Adipocyte (in vitro differentiated cells): ENCODE measurements at places on chromosomes 2 and 18.

DNA sequence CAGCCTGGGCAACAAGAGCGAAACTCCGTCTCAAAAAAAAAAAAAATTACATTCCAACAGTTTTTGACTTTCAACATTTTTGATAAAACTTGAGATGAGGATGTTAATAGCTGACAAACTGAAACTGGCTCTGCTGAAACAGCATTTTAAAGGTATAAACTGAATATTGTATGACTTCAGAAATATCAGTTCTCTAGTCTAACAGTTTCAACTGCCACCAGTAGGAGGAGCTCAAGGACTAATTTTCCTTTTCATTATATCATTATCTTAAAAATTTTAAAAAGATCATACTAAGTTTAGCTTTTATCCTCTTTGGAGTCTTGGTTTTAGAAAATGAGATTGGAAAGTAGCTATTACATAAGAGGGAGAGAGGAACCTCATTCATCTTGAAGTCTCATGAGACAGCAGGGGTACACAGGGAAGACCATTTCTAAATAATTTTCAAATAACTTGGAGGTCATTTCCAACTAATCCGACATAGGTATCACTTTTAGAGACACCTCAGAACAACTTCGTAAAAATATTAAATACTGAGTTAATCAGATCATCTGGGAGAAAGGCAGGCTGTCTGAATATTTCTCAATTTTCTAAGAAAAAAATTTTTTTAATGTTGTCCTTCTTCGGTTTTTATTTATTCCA is 37.6 kb upstream of the MCM6 start:
- peak; percentile 82 for DNase-seq

GRCh38 chr2:127324635-127325034 is 30.7 kb upstream of the ERCC3 start:
- DNase-seq = peak; percentile 83

GRCh38 chr2:9655441-9656269 is 24.9 kb upstream of the YWHAQ start:
- peak; percentile 67 for DNase-seq

- no peak for DNase-seq
Observed at GRCh38 chr18:78244779-78245178, 734.8 kb upstream of the SALL3 start.
